ENCODE measurements at places on chromosomes 12 and 14.

DNA sequence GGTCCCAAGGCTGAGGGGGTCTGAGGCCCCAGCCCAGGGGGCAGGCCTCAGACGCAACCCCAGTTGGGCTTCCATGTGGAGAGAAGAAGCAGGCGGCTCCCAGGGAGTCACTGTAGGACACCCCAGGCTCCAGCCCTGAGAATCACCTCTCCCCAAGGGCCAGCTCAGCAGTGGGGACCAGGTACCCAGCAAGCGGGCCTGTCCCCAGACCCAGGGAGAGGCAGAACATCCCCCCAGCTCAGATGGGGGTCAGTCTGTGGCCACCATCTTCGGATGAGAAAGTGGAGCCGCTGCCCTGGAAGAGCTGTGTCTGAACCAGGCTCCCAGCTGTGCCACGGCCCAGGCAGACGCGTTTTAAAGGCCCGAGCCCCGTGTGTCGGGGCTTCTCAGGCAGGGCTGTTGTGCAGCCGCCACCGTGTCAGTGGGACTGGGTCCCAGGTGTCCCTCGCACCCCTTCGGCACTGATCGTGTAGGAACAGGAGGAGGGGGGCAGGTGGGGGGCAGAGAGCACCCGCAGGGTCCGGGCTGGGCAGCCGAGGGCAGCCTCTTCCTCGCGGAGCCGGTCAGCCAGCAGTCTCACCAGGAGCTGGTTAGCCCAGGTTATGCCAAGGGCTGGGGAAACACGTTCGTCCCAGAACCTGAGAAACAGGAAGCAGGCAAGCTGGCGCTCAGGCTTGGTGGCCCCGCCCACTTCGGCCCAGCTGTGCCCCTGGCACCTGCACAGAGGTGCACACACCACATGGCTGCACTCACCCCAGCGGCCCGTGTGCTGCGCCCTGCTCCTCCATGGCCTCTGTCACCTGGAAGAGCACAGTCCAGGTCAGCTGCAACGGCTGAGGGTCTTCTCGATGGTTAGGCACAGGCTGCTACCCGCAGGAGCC lies 16.6 kb downstream of the XRCC3 start:
- DNase-seq, result no peak

DNA sequence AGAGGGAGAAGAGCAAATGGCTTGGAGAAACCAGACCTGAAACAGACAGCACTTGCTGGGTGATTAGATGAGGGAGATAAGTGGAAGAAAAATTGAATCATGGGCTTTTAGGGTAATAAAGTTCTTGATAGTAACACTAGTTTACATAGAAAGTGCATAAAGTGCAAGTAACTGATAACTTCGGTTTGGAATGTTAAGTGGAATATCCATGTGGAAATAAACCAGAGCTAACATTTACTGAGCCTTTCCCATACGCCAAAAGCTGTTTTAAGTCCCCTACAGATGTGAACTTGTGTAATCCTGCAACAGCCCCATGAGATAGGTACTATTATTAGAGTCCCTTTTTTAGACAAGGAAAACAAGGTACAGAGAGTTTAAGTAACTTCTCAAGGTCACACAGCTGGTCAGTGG lies 77.1 kb upstream of the NUDT4 start:
- no peak for DNase-seq

DNA sequence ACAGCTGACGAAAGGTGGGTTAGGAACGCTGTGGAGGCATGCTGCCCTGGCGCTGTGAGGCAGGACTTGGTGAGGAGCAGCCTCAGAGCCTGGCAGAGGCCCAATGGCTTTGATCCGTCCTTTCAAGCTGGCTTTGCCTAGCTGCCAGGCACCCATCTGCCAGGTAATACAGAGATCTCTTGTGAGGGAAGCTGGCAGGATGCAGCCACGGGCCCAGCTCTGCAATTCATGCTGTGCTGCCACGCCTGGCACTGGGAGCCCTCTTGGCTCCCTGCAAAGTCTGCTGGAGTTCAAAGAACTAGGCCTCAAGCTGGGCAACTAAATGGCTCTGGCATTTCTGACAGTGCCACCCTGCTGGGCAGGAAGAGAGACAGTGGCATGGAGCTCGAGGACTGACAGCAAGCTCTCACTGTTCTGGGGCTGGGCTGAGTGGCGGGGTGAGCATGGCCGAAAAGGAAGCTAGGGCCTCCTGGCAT lies 18.7 kb downstream of the IQSEC3 start:
- no peak for DNase-seq

- DNase-seq, result no peak
These were observed 38.0 kb downstream of the CCDC85C start for GRCh38 chr14:99566009-99566389.

DNA sequence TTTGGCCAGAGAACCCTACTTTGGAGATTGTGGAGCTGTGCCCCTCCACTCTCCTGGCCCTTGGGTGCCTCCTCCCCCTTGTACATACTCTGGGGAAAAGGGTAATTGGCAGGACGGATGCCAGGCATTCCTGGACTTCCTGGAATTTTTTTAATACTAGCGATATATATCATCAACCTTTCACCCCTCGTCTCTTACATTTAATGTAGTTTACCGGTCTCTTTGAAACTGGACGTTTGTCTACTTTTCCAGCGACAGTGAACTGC lies 767 bp upstream of the CRY1 start:
- DNase-seq, result no peak

GRCh38 chr14:101960225-101960624 lies 4.1 kb upstream of the DYNC1H1 start:
- DNase-seq, result no peak

DNA sequence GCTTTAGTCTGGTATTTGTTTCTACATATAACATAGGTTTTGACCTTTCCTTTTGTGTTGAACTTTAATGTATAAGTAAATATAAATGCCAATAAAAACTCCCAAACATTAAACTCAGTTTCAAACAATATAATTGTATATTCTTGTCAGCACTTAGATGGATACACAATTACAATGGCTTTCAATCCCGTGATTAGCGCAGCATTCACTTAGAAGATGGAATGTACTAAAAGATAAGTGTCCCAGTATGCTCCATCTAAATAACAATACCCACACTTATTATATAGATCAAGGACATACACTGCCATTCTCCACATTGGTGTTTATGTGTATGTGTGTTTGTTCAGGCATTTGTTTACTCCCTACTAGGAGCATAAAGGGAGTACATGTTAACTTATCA lies 193.1 kb downstream of the SOX5 start:
- DNase-seq, result no peak

DNA sequence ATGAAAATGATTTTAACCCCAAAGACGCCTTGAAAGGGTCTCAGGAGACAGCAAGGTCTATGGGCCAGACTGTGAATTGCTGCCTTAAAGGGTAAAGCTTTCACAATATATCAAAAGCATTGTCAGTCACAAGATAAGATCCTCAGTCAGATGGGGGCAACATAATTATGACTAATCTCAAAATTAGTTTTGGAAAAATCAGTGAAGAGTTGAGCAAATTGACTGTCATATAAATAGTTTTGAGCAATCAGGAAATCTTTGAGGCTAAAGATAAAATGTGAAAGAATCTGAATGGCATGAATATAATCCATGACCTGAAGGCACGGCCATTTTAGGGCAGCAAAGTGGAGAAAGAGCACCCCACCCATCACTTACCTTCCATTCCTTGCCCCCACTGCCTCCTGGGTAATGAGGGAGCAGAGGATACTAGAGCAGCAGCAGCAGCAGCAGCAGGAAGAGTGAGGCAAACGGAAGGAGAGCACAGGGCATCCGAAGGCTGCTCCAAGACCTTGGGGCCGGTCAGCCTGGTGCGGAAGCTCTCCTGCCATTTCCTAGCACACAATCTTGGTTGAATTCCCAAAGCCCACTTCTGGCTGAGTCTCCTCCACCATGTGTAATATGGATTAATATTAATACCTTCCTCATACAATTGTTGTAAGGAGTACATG lies 7.0 kb downstream of the STON2 start:
- no peak for DNase-seq

DNA sequence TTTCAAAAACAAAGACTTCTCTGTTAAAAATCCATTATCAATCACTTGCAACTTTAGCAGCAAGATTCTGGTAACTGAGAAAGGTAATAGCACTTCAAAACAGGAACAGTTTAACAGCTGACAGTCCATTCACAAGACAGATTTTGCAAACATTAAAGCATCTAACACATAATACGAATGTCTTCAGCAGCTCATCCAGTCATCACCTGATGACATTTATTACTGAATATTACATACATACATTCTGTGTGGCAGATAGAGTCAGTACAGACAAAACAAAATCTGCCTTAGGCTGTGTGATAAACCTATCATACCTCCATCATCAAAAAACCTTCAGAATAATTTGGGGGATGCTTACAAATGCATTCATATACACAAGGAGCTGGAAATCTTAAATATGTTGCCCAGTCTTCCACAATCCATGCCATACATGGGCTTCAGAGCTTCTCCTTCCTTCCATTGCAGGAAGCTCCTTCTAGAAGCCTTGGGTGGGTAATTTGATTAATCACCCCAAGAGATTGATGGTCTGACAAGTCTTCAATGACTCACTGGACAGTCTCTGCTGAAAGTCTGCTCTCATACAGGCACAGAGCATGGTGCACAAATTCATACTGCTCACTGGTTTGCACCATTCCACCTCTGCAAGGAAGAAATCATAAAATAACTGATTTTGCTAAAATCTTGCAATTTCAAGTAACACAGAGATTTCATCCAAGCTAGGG lies 1.6 kb upstream of the PTPRB start:
- no peak for DNase-seq

- DNase-seq, result no peak
These were observed 1027.0 kb downstream of the VRK1 start for GRCh38 chr14:97824218-97824617.

Measured in cortex of kidney (tissue), 1 donor.